ENCODE measurements at places on chromosomes 7 and 10. TPM values are rescaled to one million over a fixed set of nuclear protein-coding genes. Genes with fewer than 3 reads are reported as not detected.

- DNase-seq: peak; percentile 26
Measured at GRCh38 chr10:1007583-1007982, 18.1 kb downstream of the IDI2 start.

The PDK4 gene
- total RNA-seq: 712 TPM

The PLXNA4 gene
- total RNA-seq: 9.5 TPM

The BLNK gene
- 0.39 TPM for total RNA-seq

DNA sequence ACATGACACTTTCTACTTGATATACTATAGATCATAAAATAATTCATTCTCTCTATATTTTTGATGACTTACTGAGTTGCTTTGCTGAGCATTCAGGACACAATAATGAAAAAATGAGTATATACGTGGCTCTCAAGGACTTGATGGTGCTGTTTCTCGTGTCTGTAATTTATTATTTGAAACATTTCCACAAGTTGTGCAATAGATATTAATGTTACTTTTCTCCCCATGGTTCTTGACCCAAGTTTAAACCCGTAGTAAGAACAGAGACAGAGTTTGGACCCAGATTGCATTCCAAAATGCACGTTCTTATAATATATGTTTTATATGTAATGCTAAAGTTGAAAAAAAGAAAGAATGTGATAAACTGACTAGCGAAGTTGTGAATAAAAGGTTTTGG is 94.2 kb upstream of the FAM3C start:
- no peak for DNase-seq

The NRF1 gene
- total RNA-seq: 21.2 TPM

The LRRTM3 gene
- not detected for total RNA-seq

The MGAM2 gene
- total RNA-seq: 0.04 TPM
